ENCODE measurements at places on chromosomes 1 and 21. TPM values are rescaled to one million over a fixed set of nuclear protein-coding genes. Genes with fewer than 3 reads are reported as not detected.

GRCh38 chr1:66452162-66452561 lies 81.8 kb upstream of the SGIP1 start:
- DNase-seq: no peak

DNA sequence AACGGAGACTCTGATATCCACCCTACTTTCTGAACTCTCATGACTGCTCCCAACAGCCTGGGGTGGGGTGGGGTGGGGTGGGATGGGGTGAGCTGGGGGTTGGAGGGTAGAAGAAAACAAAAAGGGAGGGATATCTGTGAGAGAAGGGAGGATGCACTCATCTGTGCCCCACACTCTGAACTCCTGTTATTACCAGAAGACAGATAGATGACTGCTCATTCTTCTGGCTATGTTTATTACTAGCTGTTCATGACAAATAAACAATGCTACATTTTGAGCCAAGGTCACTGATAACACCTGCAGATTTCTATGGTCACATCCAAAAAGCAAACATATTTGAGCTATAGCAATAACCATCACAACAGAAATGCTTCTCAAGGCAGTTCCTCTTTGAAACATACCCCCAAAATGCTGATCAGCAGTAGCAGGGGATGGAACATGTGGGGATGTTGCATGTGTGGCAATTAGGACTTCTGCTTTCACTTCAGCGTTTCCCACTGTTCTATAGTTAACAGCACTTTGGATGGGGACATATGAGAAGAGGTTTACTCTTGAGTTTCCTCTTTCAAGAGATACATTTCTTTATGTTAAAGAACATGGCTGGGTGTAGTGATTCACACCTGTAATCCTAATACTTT lies 43.3 kb downstream of the GPR3 start:
- no peak for DNase-seq

GRCh38 chr1:24991697-24992096 lies 61.6 kb upstream of the RUNX3 start:
- no peak for DNase-seq

DNA sequence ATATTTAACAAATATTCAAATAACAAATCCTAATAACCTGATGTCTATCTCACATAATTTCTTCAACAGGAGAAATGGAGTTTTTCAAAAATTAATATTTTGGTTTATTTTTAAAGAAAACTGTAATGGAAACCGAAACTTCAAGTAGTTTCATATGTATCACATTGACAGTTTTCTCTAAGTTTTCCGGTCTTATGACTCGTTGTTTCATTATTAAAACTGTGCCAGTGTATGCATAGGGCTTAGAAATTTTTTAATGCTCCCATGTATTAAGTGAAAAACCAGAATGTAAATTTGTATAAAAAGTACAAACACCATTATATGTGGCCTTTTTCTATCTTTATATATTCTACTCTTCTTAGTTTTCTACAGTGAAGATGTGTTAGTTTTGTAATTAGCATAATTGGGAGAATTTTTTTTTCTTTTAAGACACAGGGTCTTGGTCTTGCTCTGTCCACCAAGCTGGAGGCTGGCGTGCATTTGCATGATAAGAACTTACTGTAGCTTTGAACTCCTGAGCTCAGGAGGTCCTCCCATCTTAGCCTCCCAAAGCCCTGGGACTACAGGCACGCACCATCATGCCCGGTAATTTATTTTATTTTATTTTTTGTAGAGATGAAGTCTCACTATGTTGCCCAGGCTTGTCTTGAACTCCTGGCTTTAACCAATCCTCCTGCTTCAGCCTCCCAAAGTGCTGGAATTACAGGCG lies 43.9 kb upstream of the SAMSN1 start:
- no peak for DNase-seq

DNA sequence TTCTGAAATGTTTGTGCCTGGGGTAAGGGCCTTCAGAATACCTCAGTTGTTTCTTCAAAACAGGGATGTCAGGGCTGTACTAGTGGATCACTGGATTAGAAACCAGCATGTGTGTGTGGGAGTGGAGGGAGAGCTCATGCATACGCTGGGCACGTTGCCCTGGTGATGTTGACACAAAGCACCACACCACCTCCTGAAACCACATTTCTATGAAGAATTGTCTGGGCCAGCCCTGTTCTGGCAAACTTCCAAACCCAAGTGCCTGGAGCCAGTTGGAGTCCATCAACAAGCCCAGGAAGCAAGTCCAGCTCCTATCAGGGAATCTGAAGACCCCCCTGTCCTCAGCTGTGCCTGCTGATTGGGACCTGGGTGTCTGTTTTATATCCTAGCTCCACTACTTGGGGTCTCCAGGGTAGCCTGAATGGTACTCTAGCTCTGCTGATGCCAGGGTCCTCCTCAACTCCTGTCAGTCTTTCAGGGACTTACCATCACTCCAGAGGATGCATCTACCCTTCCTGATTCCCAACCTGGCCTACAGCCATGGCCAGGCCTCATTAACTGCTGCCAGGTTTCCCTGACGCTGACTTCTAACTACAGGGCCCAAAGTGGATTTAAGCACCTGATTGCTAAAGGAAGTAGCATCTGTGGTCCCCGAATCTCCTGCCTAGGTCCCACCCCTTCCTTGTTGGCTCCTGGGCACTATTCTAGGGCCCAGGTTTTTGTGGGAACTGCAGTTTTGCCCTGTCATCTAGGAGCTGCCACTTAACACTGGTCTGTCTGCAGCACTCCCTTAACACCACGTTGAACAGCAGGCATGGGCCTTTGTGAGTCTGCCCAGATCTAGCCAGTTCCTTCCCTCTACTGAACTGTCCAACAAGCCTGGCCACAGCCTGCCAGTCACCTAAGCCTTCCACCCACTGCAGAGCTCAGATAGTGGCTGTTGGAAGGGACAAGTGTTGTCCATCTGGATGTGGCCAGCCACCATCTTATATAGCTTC lies 45.5 kb downstream of the LPAR3 start:
- no peak for DNase-seq

GRCh38 chr1:209743145-209743482 lies 12.7 kb upstream of the TRAF3IP3 start:
- no peak for DNase-seq

DNA sequence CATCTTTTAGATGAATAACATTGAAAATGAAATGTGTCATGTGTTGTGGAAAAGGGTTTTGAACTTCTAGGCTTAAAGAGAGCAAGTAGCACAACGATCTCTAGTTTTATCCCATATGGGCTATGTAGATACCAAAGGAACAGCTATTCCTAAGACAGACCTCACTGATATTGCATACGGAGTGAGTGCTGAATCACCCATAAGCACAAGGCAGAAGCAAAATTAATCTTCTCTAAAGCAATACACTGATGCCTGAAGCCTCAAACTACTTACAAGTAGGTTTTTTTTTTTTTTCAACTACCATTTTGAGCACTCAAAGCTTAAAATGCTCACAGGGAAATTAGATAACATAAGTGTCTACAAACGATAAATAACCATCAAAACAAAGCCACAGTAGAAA lies 5.0 kb upstream of the KMO start:
- no peak for DNase-seq

DNA sequence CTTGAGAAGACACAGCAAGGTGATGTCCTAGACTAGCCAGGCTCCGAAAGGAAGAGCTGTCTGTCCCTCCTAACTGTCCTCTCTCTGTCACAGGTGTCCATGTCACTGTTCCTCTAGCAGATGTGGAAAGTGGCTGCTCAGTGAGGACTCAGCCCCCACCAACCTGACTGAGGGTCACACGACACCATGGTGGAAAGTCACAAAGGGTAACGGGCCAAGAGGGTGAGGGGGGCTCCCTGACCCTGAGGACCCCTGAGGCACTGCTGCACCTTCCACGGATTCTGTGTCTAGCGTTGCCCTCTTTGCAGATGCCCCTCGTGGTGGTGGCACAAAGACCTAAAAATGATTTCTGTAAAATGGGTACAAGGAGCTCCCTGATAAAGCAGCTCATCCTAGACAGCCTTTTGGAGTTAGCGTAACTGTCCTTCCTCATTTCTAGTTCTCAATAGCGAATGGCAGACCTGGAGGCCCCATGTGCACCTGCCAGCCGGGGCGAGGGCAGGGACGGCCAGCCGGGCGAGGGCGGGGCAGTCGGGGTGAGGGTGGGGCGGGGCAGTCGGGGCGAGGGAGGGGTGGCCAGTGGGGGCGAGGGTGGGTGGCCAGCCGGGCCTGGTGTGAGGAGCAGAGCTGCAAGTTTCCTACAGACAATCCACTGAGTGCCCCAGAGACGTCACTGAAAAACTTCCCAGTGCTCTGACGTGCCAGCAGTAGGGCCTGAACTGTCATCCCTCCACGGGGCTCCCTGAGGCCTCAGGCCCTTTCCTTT lies 23.4 kb downstream of the POFUT2 start:
- no peak for DNase-seq

DNA sequence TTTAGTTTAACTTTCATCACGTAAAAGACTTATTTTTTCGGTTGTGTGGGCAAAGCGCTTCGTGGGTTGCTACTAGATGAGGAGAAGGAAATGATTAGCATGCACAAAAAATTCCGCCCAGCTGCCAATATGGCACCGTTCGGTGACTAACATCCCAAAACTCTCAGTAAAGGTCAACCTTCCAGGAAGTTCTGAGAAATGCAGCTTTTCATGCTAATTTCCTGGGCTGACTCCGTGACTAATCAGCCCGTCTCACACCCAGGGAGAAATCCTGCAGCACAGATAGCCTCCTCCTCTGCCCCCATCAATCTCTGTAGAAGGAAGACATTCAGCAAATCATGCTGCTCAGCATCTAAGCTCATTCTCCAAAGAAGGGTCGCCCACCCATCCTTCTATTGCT lies 34.1 kb downstream of the TMCO4 start:
- no peak for DNase-seq

DNA sequence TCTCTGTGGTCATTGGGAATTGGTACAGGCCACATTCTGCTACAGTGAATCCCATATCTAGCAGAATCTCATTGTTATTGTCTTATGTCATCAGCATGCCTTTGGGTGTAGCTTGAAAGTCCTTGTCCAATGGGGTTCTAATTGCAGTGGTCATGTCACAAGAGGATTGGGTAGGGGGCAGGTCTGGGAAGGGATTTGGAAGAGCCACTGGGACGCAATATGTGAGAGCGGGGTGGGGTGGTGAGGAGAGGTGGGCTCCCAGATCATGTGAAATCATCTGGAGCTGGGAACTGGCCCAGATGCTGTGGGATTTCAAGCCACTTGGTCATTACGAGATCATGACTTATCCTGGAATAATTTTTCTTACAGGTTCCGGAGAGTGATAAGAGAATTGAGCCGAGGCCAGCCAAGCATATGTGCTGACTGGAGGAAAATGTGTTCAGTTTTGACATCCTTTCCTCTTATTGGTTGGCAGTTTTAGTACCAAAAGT lies 16.3 kb downstream of the CNIH3 start:
- no peak for DNase-seq

DNA sequence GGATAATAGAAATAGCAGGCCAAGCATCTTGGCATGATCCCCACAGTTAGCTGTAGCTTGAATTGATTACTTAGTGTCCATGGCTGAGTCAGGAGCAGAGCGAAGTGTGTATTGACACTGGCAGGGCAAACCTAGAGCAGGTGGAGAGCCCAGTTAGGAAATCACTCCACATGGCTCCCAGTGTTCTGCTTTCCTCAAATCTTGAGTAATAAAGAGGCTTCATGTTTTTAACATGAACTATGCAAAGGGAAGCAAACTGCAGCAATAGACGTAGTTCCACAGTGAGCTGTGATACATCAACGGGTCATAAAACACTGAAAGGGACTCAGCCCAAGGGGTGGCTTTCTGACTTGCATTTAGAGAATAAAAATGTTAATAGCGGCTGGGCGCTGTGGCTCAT lies 28.9 kb downstream of the RHEX start:
- no peak for DNase-seq

DNA sequence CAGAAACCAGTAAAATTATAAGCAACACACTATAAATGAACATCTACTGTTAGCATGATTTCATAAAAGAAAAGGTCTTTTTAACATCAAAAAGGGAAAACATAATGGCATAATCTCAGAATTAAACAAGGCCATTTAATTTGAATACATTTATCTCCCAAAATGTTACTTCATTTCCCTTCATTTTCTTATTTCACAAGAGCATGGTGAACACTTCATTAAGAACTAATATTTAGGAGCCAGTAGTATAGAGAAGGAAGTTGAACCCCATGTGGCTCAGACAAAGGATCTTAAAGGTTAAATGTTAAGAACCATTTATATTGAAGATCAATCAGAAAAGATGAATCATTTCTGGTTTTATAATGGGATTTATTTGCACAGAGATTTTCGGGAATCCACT lies 981.7 kb downstream of the TTLL7 start:
- no peak for DNase-seq

- no peak for DNase-seq
Observed at GRCh38 chr1:197683895-197684553, 91.3 kb downstream of the DENND1B start.

- no peak for DNase-seq
Observed at GRCh38 chr1:118115567-118116295, 69.3 kb downstream of the SPAG17 start.

DNA sequence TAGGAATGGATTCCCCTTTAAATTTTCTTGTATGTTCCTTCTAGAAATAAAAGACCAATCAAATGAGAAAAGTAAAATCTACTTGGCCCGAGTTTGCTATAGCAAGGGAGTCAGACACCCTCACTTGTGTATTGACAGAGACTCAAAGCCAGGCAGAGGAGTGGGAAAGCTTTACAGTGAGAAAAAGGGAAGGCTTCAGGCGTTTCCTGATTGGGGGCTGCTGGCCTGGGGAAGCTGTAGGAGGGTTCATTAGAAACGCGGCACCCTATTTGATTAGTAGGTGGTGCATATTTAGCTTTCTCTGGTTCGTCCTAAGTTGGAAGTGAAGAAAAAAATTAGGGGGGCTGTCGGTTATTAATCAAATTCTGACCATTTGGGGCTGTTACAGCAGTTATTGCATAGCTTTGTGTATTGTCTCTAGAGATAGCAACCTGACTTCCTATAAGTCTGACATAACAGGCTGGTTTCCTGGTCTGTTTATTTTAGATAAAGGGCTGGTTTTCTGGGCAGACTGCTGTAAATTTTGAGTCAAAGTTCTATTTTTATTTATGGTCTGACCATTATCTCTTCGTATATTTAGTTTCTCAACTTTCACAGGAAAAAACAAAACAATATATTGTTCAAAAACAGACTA lies 10.0 kb downstream of the SLC25A24 start:
- DNase-seq: no peak

GRCh38 chr1:80170811-80171485 lies 1164.4 kb upstream of the ADGRL4 start:
- no peak for DNase-seq

- no peak for DNase-seq
Observed at GRCh38 chr21:37550618-37551330, 184.2 kb downstream of the DYRK1A start.

DNA sequence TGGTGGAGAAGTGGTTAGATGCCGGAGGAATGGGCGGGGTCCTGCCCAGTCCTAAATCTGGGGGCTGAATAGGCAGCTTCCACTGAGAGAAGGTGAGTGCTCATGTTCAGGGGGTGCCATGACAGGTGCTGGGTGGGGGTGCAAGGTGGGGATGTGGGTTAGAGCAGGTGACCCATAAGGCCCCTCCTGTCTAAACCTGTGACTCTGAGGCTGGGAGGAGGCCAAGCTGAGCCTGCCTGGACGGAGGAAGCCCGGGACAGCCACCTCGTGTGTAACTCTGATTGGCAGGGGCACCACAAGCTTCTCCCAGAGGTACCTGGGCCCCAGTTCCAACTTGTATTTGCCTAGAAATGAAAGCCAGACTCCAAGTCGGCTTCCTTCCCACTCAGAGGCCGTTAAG lies 10.7 kb downstream of the GPR157 start:
- DNase-seq: no peak

Gene PTGER3
- 0.57 TPM for total RNA-seq

Gene ZNF593
- total RNA-seq: 17.4 TPM

Gene GPR37L1
- total RNA-seq: under 0.01 TPM

Gene PTPRF
- total RNA-seq: 26.0 TPM

Gene VPS13D
- 10.2 TPM for total RNA-seq

Gene DCDC2B
- not detected for total RNA-seq
